ENCODE measurements at places on chromosomes 6 and 20.

GRCh38 chr20:25076201-25076600 is 5.7 kb downstream of the VSX1 start:
- no peak for DNase-seq

DNA sequence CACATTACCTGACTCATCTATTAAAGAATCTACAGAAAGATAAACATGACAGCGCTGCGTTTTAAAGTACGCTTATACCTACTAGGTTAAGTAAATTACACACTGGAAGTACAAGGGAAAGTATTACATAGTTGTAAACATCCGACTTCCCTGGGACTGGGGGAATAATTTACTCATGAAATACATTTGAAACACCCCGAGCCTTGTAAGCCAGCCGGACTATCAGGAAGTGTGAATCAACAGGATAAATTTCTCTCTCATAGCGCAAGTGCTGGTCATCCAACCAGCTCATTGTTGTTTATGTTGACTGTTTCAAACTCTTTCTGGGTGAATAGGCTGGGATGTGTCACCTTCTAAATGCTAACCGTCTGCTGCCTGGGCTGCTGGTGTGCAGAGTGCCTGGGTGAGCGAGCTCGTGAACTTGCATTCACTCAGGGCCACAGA is 4.9 kb downstream of the BMP6 start:
- peak; percentile 84 for DNase-seq

GRCh38 chr6:11172501-11173327 is 59.8 kb downstream of the NEDD9 start:
- DNase-seq: peak; percentile 46

DNA sequence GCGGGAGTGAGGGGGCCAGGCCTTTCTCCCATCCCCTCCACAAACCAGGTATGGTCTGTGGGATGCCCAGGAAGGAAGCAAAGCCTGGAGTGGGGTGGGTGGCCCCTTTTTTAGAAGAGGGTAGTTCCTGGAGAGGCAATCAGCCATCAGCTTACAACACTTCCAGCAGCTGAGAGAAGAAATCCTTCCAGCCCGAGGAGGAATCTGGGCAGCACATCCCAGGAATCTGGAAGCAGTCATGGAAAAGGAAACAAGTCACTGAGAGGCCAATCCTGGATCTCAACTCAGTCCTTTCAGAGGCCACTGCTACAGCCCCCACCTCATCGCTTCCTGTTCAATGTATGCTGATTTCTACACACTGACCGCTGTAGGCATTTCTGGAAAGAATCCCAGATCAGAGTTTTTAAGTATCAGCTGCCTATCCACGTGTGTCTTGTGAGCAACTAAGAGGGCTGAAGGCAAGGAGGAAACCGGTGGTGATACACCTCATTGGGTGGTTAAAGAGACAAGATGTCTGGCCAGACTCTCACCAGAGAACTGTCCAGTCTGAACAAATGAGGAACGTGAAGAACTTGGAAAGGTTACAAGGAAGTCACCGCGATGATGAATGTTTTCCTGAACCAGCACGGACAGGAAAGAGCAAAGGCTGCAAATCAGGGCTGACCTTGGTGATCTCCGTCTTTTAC is 92.9 kb upstream of the SHLD1 start:
- DNase-seq: peak; percentile 93

- no peak for DNase-seq
Measured at GRCh38 chr20:47432834-47433210, 68.9 kb upstream of the NCOA3 start.

GRCh38 chr20:52083627-52084232 is 107.8 kb downstream of the ZFP64 start:
- peak; percentile 62 for DNase-seq

DNA sequence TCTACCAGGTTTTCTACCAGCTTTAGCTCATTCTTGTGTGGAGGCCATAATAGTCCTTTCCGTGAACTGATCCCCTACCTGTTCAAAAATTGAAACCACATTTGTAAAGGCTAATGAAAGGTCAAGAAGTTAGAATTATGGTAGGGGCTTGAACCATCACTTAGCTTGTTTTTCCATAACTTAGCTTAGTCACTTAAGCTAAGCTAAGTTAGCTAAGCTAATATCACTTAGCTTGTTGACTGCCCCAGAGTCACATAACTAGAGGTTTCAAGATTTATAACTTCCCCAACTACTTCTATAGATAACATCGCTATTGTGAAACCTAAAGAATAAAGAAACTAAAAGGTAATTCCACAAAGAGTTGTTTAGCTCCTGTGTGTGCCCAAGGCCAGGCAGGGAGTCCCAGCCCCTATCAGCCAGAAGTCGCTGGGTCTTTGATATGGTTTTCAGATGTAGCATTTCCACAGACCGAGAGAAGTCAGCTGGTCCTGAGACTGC is 131.8 kb downstream of the VEGFA start:
- DNase-seq: no peak

- DNase-seq: no peak
Measured at GRCh38 chr20:37774156-37774555, 80.3 kb downstream of the CTNNBL1 start.

GRCh38 chr20:47799116-47799715 is 13.9 kb upstream of the SULF2 start:
- DNase-seq: no peak

DNA sequence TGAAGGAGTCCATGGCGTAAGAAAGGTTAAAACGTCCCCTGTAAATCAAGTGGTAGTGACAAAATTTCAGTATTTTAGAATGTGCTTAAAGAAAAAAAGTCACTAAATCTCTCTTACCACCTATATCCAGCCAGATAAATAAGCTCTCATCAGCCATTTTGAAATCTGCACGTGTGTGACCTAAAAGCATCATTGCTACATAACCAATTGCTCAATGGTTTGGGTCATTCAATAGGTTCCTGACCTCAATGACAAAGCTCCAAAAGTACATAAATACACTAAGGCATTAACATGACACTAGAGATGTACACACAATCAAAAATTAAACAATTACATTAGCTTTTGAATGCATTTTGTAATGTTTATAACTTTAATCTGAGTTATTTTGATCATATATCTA is 272.4 kb downstream of the GMDS start:
- no peak for DNase-seq

DNA sequence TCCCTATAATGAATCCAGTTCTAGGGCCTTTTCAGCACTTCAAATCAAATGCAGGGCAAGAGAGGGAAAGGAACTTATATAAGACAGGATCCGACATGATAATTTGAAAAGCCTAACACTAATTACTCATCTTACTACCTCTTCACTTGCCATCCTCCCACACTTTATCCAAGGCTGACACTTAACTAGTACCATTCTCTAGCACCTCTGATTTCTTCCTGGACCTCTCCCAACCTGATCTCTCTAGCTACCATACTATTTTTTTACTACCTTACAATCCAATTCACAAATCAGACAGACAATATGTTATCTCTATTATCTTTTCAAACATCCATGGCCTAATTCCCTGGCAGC is 50.4 kb downstream of the BTBD9 start:
- no peak for DNase-seq

DNA sequence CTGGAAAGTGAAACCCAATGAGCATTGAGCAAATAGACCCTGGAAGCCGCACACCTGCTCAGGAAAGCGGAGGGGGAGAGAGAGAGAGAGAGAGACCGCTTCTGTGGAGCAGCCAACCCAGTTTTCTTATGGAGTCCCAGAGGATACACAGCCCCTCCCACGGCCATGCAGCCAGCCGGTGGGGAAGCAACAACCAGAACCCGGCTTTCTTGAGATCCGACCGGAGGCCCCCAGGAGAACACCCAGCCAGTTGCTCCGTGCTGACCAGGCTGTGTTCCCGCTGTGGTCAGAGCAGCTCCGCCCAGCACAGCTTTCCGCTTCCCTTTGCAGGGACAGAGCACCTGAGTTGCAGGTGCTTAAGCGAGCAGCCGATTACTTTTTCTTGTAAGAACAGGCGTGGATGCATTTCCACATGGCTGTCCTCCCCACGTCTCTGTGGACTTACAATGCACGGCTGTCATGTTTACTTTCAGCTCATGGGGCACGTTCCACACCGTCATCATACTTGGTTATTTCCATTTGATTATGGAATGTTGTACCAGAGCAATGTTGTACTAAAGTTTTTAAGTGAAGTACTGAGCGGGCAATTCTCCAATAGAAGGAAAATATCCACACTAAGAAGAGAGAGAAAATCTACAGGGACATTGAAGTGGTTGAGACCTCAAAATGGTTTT is 381.9 kb downstream of the THBS2 start:
- no peak for DNase-seq

DNA sequence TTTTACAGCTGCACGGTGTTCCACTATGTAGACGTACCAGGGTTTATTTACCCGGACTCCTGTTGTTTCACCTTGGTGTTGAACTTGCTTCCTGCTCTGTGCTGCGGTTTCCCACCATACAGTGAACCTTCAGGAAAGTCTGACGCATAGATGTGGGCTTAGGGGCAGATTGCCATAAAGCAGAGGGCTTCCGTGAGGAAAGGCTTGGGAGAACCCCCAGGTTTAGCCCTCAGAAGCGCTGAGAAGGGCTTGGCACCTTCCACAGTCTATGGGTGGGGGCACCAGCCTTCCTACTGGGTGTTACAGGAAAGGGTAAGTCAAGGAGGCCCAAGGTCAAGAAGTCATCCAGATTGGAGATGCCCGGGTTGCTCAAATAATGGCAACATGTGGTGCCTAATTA is 19.2 kb upstream of the MRPS18A start:
- no peak for DNase-seq

- no peak for DNase-seq
Measured at GRCh38 chr20:40320517-40321011, 368.5 kb downstream of the MAFB start.

DNA sequence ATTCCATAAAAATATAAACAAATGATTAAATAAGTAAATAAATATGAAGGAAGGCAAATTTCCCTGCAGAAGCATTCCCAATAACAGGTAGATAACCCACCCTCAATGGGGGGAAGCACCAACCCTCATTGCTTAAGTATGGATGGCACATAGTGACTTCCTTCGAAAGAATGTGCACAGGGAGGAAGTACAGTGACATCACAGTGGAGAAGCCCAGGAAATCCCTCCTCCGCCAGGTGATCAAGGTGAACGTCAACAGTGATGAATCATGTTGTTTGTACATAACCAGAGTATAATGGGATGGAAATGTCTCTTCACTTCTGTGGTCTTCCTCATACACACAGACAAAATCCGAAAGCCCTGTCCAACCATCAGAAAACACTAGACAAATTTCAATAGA is 267.9 kb downstream of the THBS2 start:
- no peak for DNase-seq

- peak; percentile 32 for DNase-seq
Measured at GRCh38 chr20:25389858-25390537, 637 bp downstream of the ABHD12 start.

GRCh38 chr6:13439644-13440043 is 47.8 kb downstream of the GFOD1 start:
- DNase-seq: no peak

DNA sequence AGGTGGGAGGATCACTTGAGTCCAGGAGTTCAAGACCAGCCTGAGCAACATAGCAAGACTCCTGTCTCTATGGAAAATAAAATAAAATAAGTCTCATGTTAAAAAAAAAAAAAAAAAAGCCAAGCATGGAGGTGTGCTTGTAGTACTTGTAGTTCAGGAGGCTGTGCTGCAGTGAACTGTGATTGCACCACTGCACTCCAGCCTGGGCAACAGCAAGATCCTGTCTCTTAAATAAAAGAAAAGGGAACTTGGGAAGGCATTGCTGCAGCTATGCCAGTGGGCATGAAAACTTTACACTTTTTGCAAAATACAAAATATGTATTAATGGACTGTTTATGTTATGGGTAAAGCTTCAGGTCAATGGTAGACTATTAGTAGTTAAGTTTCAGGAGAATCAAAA is 37.5 kb upstream of the REV3L start:
- DNase-seq: no peak

DNA sequence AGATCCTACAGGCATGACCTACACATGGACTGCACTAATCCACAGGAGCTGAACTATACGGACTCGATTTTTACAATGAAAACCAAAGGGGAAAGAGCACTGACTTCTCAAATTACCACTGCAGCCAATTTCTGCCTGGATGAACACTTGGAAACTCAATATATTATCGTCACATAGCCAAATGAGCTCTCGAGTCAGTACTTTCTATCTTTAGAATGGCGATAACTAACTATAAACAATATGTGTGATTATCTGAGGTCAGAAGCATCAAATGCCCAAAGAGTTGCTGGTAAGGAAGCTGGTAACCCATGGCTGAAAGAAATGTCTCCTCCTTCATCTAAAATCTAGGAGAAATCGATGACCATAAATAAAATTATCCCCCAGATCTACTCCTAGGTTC is 86.7 kb downstream of the KIF16B start:
- no peak for DNase-seq

- no peak for DNase-seq
Measured at GRCh38 chr6:44091981-44092884, 35.0 kb downstream of the MRPL14 start.

DNA sequence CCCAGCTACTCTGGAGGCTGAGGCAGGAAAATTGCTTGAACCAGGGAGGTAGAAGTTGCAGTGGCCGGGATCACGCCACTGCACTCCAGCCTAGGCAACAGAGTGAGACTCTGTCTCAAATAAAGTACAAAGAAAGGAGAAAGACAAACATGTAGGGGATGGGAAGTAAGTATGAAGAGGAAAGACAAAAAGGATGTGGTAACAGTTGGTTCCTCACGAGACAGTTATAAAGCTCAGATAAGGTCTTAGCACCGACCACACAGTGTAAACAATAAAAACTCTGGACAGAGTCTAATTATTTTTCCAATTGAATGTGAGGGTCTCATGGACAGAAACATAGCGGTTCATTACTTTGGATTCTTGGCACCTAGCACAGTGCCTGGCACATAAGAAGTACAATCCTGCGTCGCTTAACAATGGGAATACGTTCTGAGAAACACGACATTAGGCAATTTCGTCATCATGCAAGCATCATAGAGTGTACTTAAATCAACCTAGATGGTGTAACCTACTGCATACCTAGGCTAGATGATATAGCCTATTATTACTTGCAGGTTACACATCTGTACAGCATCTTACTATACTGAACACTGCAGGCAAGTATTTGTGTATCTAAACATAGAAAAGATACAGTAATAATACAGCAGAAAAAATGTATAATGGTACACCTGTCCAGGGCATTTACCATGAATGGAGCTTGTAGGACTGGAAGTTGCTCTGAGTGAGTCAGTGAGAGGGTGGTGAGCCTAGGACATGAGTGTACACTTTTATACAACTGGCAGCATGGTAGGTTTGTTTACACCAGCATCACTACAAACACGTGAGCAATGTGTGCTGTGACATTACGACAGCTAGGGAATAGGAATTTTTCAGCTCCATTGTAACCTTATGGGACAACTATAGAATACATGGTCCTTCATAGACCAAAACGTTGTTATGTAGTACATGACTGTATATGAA is 38.2 kb downstream of the MBOAT1 start:
- DNase-seq: no peak

All from EL (cell line).